ENCODE measurements at places on chromosomes 13 and 19. TPM values are rescaled to one million over a fixed set of nuclear protein-coding genes. Genes with fewer than 3 reads are reported as not detected.
A peak's percentile ranks its signal among the peaks of the same experiment; 100 is the strongest.

- H3K27me3 ChIP-seq: no peaks in the 10 kb centered on the region
- peak; percentile 50 for DNase-seq
- peak overlapping the region; percentile 81 for H3K27ac ChIP-seq
- peak overlapping the region; percentile 63 for H3K4me3 ChIP-seq
- no peaks in the 10 kb centered on the region for H3K36me3 ChIP-seq
Measured at GRCh38 chr19:13172346-13173138, 22.3 kb downstream of the IER2 start.

The LTBP4 gene
- total RNA-seq: 115 TPM

The HIF3A gene
- not detected for total RNA-seq

The SPATA13 gene
- total RNA-seq: 115 TPM

DNA sequence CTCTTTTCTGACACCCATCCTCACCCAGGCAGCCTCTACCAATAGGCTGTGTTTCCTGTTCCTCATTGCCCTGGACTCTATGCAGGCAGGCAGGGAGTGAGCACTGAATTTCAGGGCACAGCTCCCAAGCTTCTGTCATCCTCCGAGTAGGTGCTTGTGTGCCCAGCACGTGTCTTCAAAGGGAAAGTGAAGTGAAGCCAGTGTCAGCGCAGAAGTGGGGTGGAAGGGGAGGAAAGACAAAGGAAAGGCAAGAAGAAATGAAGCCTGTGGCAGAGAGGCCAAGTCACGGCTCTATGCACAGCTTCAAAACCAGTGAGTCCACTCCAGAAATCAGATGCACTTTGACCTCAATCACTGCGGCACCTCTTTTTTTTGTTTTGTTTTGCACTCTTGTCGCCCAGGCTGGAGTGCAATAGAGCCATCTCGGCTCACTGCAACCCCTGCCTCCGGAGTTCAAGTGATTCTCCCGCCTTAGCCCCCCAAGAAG is 16.9 kb downstream of the CEBPA start:
- DNase-seq: no peak
- no peaks in the 10 kb centered on the region for H3K27me3 ChIP-seq

- DNase-seq: no peak
- peak overlapping the region; percentile 81 for H3K4me3 ChIP-seq
- peaks cover 5% of the 10 kb centered on the region for H3K27me3 ChIP-seq
- H3K27ac ChIP-seq: peak overlapping the region; percentile 62
- H3K4me1 ChIP-seq: peaks cover 26% of the 10 kb centered on the region
- H3K36me3 ChIP-seq: peaks cover 20% of the 10 kb centered on the region
Measured at GRCh38 chr19:57560049-57560491, 407 bp upstream of the ZNF550 start.

The FGF14 gene
- total RNA-seq: not detected

Data from CD4-positive, CD25-positive, alpha-beta regulatory T cell (primary cell).